ENCODE measurements at places on chromosomes 1 and 21. TPM values are rescaled to one million over a fixed set of nuclear protein-coding genes. Genes with fewer than 3 reads are reported as not detected.

DNA sequence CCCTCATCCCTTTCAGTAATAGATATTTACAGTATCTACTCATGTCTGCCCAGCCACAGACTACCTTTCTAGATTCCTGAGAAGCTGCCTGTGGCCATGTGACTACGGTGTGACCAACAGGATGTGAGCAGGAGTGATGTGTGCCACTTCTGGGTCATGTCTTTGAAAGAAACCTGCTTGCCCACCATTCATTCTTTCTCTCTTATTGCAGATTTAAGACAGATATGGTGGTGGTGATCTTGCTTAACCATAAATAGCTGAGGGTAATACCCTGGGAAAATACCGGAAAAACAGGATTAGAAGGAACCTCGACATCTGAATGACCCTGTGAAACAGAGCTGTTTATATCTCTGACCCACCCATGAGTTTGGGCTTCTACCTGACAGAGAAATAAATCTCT is 41.6 kb upstream of the GUCA2A start:
- DNase-seq, result no peak

- DNase-seq, result no peak
Observed at GRCh38 chr1:192512426-192513162, 63.0 kb upstream of the RGS1 start.

LINGO4 gene
- total RNA-seq, result not detected

C1orf94 gene
- not detected for total RNA-seq
